ENCODE measurements at places on chromosomes 1 and 21. TPM values are rescaled to one million over a fixed set of nuclear protein-coding genes. Genes with fewer than 3 reads are reported as not detected.

VPS72 gene
- 37.0 TPM for total RNA-seq

COL9A2 gene
- total RNA-seq = 1.7 TPM

DEPDC1 gene
- total RNA-seq = 2.3 TPM

OR1C1 gene
- total RNA-seq = not detected

CNIH4 gene
- total RNA-seq = 114 TPM
